ENCODE measurements at places on chromosomes 16 and 17.
A peak's percentile ranks its signal among the peaks of the same experiment; 100 is the strongest.

- DNase-seq, result no peak
Observed at GRCh38 chr16:81635063-81635937, 143.8 kb upstream of the PLCG2 start.

DNA sequence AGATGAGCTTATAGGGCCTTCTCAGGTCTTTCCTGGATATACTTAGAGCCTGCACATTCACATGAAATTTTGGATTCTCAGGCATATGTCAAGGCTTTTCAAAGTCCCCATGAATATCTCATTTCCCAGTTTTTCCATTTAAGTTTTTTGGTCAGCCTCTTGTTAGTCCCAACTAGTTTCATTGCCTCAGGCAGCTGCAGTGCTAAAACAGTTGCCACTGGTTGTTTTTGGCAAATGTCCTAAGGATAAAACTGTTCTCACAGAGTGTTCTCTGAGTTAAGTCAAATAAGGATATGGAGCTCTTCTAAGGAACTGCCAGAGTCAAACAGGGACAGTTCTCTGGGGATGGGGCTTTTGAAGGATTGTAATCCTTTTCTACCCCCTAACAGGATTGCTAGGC is 39.9 kb upstream of the ABCC11 start:
- DNase-seq, result no peak

- DNase-seq, result no peak
Observed at GRCh38 chr17:4978726-4979125, 8.7 kb downstream of the CAMTA2 start.

- no peak for DNase-seq
Observed at GRCh38 chr17:73706428-73706827, 62.2 kb upstream of the SDK2 start.

- DNase-seq, result no peak
Observed at GRCh38 chr16:2883458-2883908, 468 bp downstream of the FLYWCH2 start.

GRCh38 chr17:17313350-17313991 is 10.3 kb downstream of the NT5M start:
- DNase-seq, result peak; percentile 56

DNA sequence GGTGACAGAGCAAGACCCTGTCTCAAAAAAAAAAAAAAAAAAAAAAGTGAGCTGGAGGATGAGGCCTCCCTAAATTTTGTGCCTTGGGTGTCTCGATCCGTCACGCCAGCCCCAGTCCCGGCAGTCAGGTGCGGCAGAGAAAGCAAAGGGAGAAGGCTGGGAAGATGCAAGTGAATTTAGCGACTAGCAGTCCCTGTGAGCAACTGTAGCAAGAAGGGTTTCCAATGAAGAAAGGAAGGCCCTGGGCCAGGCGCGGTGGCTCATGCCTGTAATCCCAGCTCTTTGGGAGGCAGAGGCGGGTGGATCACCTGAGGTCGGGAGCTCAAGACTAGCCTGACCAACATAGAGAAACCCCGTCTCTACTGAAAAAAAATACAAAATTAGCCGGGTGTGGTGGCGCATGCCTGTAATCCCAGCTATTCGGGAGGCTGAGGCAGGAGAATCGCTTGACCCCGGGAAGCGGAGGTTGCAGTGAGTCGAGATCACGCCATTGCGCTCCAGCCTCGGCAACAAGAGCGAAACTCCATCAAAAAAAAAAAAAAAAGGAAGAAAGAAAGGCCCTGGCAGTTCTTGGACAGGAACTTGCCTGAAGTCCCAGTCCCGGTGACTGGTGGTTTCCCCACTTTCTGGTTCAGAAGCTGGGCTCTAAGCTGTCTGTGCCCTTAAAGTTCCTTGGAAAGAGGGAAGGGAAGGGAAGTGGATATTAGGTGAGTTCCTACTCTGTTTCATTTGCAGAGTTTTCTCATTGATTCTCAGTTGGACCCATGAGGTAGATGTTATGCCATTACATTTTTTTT is 1.8 kb upstream of the QPRT start:
- no peak for DNase-seq

GRCh38 chr16:54720259-54720658 is 210.4 kb upstream of the IRX5 start:
- no peak for DNase-seq

DNA sequence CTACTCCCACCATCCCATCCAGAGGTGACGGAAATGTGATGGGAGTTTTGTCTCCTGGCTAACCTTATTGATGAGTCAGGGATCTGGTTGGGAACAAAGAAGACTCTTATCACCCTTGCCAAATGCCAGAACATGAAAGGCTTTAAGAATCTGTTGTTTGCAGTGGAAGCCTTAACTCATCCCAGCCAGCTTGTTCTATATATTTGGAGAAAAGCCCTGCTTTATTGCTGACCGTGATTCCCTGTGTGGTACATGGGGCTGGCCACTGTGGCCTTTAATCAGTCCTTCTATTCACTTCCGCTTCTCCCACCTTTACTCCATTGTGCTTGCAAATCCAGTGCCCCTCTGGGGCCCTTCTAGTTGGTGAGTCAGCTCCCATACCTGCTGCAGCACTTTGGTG is 156.6 kb downstream of the PHKB start:
- DNase-seq, result no peak

GRCh38 chr17:17556671-17557070 is 34.8 kb downstream of the PEMT start:
- no peak for DNase-seq

DNA sequence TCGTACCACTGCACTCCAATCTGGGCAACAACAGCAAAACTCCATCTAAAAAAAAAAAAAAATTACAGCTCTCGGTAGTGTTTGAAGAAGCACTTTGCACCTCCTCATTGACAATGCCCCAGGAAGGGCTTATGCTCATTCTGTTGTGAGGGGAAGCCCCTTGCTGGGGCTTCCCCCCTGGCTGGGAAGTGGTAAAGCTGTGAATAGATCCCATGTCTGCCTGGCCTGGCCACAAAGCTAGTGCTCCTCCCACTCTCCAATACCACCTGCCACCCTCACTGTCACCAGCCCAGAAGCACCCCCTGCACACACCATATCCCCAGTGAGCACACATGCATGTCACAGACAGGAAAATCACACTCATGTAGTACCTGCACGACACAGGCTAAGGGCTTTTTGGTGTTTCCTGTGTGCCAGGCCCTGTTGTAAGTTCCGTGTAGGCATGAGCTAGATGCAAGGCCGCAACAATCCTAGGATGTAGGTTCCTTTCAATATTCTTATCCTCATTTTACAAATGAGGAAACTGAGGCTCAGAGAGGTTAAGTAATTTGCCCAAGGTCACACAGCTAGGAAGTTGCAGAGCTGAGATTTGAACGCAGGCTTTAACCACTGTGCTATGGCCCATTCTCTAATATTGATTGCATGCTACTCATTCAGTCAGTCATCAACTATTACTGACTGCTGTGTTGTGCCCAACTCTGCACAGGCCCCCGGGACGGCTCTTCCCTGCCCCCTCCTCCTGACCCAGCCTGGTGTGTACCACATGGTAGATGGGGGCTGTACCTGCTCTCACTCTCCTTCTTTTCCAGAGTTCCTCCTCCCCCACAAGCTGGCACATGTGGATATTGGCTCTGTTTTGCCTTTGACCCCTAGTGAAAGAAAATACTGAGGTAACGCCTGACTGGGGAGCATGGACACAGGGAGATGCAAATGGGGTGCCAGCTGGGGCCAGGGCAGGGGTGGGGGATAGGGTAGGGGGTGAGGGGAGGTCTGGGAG is 11.9 kb upstream of the COL1A1 start:
- peak; percentile 12 for DNase-seq

- DNase-seq, result no peak
Observed at GRCh38 chr17:49946208-49946607, 22.8 kb upstream of the DLX4 start.

GRCh38 chr16:81836279-81837054 is 57.4 kb downstream of the PLCG2 start:
- no peak for DNase-seq

DNA sequence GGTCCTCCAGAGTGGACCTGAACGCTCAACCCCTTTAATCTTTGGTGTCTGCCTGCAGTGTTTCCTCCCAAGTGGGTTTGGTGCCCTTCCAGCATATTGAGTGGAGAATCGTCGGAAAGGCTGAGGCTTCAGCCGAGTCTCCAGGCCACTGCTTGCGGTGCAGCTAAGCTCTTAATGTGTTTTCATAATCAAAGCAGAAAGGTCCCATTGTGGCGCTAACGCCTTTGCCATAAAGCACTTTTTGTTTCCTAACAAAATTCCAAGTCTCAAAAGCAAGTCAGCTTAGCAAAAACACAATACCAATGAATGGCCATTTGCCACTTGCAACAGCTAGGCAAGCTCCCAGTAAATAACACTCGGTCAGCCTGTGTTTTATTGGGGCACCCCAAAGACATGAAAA is 57.6 kb downstream of the KSR1 start:
- no peak for DNase-seq

DNA sequence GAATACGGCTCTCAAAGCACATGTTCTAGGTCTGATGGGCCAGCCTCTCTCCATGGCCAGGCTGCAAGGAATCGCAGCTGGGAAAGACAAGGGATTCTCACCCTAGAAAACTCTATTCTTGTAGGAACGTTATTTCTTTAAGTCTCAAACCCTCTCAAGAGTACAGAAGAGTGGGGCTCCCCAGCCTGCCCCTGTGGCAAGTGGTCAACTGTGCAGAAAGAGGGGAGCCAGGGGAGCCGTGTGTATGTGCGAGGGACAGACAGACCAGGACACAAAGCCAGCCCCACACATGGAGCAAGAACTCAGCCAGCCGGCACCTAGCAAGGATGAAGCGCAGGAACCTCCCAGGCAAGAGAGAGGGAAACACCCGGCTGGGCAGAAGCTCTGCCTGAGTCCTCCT is 16.4 kb downstream of the KIFC3 start:
- no peak for DNase-seq

- no peak for DNase-seq
Observed at GRCh38 chr17:7241090-7241733, 1.0 kb downstream of the GABARAP start.

DNA sequence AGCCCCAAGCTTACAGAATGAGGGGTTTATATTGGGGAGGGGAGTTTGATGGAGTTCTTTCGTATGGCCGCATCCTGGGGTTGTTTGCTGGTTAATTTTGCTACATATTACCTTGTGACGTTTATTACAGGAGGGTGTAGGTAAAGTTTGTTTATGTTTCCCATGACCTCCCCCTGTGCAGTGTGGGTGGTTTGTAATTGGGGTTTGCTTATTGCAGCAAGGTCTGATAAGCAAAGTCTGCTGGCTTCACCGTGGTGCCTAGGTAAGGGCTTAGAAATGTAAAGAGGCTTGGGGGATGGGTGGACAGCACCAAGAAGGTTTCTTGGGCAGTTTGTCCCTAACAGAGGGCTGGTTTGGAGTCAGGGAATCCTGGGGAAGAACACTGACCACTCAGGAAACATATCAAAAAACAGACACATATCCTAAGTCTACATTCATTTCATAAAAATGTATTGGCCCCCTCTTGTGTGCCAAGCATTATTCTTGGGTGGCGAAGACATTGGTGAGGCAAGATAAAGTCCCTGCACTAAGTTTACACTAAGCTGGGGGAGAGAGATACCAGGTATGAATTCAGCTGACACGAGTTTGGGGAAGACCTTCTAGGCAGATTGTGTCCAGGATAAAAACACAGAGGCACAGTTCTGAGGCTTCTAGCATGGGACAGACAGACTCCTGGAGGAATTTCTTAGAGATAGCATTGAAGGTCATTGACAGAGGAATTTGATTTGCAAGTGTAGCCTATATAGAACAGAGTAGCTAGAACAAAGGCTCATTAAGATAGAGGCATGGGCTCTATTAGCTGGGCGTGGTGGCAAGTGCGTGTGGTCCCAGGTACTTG is 9.5 kb downstream of the ZNF764 start:
- no peak for DNase-seq

All from stimulated activated CD8-positive, alpha-beta memory T cell treated with anti-CD3 and anti-CD28 coated beads, Interleukin-12 subunit alpha, Interleukin-12 subunit beta, amount 100 ng/mL, for 1 hour (primary cell).